ENCODE measurements at places on chromosomes 5 and 9.

- no peak for DNase-seq
Measured at GRCh38 chr9:98532147-98532546, 176.6 kb downstream of the GABBR2 start.

DNA sequence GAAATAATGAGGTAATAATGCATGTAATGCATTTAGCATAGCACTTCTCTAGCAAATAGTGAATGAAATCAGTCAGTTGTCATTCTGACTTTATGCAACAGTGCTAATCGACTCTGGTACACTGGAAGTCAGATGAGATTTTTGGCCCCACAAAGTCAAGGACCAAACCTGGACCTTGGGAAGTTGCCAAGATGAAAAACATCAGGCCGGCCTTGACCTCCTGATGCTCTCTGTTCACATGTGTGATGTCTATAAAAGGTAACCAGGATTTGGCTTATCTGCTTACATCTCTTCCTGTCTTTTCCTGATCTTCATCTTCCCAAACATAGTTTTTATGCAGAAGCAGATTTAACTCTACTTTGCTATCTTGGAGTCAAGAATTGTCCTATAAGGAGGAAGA lies 39.5 kb downstream of the SLC22A5 start:
- no peak for DNase-seq

DNA sequence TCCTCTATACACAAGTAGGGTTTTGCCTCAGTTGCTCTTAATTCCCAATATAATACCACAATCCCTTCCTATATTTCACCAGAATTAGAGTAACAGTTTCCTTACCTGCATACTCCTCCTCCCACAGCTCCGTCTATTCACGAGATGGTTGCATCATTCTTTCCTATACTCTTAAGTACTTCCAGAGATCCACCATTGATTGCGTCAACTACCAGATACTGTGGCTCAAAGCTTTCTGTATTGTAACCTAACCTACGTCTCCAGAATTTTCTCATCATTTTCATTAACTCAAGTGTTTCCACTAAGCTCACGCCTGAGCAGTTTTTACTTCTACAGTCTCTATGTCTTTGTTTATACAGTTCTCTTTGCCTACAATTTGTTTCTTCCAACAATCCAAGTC lies 31.2 kb upstream of the MINAR2 start:
- DNase-seq: no peak

GRCh38 chr9:37990404-37991015 lies 78.5 kb downstream of the SHB start:
- no peak for DNase-seq

DNA sequence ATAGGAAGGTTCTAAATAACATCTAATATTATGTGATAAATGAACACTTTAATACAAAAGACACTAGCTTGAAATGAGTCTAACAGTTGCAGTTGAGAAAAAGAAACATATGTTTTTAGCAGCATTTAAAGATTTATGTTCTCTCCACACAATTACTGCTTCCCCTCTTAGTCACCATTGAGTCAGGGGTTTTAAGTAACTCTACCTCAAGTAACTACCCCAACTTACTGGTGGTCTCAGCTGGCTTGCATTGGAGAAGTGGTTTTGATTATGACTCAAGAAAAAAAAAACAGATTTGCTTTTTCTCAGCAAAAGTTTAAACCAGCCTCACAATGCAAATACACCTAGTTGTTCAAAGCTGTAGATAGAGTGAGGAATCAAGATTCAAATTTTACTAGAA lies 1216.5 kb upstream of the CDH9 start:
- DNase-seq: no peak

- no peak for DNase-seq
Measured at GRCh38 chr5:65327582-65327981, 154.1 kb downstream of the ADAMTS6 start.

GRCh38 chr5:51618234-51618633 lies 235.0 kb downstream of the ISL1 start:
- DNase-seq: no peak

DNA sequence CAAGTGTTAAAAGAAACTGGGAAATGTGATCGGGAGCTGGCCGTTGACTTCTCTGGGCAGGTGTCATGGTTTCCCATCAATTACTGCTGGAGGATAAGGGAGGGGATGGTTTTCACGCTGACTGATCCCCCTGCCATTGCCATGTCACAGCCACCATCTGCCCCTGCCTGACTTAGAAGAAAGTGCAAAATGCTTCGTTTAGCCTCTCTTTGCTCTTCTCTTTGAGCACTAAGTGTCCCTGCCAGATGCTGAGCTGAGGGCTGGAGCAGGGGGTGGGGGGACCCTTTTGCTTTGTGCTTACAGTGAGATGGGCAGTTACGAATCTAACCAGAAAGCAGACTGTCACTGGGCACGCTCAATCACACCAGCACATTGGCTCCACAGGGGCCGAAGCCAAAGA lies 138.4 kb upstream of the ALDH1B1 start:
- no peak for DNase-seq

- no peak for DNase-seq
Measured at GRCh38 chr9:109857336-109857735, 77.3 kb downstream of the PALM2AKAP2 start.

DNA sequence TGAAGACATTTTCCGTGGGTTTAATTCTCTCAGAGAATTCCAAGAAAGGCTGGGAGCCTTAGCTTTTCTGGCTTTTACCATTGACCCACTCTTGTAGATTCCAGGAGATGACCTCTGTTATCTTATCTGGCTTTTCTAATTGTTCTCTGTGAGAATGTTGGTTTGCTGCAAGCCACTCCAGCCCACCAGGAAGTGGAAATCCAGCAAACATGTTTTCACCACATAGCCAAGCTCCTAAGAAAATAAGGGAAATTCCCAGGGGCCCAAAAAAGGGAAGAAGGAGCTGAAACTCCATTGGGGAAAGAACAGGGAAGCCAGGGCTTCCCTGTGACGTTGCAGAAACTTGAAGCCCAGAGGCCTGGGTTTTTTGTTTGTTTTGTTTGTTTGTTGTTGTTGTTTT lies 19.7 kb downstream of the GPR107 start:
- DNase-seq: no peak

- DNase-seq: no peak
Measured at GRCh38 chr9:17881371-17881770, 302.5 kb downstream of the SH3GL2 start.

DNA sequence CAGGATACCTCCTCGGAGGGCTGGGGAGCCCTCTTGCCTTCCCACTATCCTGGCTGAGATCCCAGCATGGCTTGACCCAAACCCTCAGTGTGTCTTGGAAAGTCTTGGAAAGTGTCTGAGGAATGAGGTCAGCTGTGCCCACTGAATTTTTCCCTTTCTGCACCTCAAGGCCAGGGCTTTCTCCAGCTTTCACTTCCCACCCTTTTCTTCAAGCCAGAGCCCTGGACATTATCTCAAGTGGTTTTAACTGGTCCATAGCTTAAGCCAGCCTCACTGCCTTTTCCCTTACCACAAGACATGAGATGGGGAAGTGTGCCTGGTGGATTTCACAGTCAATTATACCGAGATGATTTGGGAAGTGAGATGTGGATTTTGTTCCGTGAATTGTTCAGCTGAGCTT lies 35.7 kb upstream of the LHX2 start:
- DNase-seq: no peak

- no peak for DNase-seq
Measured at GRCh38 chr5:40386289-40386688, 293.4 kb upstream of the PTGER4 start.

GRCh38 chr9:28882529-28882928 lies 1309.2 kb upstream of the C9orf72 start:
- no peak for DNase-seq

DNA sequence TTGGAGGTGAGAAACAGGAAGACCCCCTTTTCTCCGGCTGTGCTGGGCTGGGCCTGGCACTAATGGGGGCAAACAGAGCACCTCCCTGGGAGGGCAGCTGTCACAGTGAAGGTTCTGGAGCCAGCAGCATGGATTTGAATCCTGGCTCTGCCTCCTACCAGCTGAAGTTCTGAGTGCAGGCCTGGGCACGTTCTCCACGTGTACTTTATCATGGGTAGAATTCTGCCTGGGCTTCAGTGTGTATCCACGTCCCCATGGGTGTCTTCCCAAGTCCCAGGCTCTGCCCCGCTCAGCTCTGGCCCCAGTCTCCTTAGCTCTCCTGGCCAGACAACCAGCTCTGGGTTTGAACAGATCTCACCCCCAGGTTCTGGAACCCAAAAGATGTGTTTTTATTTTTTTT lies 223.2 kb downstream of the PBX3 start:
- no peak for DNase-seq

- DNase-seq: no peak
Measured at GRCh38 chr9:98972716-98973115, 29.0 kb downstream of the COL15A1 start.

GRCh38 chr5:138111181-138111580 lies 27.3 kb downstream of the WNT8A start:
- DNase-seq: no peak

GRCh38 chr5:128477944-128478343 lies 60.1 kb downstream of the FBN2 start:
- DNase-seq: no peak

- no peak for DNase-seq
Measured at GRCh38 chr5:37888476-37888875, 48.6 kb upstream of the GDNF start.
